Fibroblast of skin of left quadriceps (primary cell): ENCODE measurements at places on chromosomes 2 and 18.
A peak's percentile ranks its signal among the peaks of the same experiment; 100 is the strongest.

GRCh38 chr2:135238651-135239050 is 186.6 kb downstream of the RAB3GAP1 start:
- no peak for DNase-seq

DNA sequence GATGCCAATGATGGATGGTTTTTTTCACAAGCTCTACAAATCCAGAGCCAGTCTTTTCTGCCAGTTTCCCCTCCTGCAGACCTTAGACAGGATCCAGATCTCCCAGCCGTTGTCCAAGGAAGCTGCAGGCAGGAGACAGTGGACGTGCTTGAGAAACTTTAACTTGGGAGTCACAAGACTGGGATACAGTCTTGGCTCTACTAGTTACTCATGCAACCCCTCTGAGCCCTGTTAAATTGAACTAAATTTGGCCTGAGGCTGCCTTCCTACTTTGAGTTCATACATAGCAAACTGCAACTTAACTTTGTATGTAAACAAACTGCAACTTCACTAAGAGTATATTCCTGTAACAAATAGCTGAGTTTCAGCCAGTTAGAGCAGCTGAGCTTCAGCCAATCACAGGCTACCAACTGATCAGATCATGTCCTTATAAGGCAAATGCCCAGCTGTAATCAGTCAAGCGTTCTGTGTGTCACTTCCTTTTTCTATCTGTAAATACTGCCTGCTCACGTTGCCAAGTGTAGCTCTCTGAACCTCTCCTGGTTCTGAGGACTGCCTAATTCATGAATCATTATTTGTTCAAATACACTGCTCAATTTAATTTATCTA is 140.9 kb downstream of the CAPN13 start:
- peak; percentile 59 for DNase-seq

DNA sequence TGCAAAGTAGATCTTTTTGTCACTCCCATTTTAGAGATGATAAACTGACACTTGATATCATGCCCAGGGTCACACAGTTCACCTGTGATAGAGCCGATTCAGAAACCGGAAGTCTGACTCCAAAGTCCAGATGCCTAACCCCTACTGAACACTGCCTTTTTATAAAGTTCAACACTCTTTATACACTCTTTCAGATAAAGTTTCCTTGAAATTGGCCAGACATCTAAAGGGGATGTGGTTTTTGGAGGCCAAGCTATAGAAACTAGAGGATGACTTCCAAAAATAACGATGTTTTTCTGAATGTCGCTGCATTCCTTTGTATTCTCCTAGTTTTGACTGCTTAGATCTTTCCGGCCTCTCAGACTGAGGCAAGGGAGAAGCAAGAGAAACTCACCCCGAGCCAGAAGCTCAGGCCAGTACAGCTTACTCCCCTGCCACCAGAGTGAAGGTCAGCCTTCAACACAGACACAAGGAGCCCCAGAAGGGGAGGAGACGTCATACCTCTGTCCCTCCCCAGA is 61.8 kb downstream of the NRP2 start:
- DNase-seq: no peak

- no peak for DNase-seq
Measured at GRCh38 chr2:127536707-127537541, 1.4 kb downstream of the MYO7B start.

DNA sequence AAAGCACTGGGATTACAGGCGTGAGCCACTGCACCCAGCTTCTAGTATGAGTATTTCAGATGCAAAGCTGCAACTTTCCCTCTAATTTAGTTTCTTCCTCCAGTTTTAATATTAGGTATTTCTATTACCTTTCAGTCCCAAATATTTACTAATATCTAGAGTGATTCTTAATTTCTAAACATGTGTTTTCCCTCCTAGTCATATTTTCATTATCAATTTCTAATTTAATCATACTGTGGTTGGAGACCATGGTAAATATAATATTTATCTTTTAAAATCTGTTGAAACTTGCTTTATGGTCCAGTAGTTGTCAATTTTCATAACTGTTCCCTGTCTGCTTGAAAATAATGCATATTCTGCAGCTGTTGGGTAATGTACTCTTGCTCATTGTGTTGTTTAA is 245.9 kb upstream of the REV1 start:
- DNase-seq: no peak

DNA sequence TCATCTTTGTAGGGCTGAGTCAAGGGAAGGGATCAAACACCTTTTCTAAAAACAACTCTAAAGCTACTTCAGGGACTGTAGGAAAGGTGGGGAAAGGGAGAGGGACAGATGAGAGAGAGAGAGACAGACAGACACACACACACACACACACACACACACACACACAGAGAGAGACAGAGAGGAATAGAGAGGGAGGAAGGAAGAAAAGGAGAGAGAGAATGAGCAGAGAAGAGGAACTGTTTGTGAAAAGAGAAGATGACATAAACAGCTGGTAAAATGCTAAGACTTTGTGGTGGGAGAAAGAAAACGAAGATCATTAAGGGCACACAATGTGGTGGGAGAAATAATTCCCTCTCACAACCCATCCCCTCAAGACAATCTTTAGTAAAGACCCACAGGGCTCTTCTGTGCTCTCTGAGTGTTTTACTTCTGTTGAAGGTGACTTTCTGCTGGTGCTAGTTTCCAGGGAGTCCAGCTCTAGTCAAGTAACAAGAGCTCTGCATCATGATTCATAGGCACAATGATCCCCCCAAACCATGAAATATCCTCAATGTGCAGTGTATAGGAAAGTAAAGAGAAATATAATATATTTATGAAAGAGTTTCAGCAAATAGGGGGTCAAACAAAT is 77.2 kb upstream of the STK17B start:
- no peak for DNase-seq

DNA sequence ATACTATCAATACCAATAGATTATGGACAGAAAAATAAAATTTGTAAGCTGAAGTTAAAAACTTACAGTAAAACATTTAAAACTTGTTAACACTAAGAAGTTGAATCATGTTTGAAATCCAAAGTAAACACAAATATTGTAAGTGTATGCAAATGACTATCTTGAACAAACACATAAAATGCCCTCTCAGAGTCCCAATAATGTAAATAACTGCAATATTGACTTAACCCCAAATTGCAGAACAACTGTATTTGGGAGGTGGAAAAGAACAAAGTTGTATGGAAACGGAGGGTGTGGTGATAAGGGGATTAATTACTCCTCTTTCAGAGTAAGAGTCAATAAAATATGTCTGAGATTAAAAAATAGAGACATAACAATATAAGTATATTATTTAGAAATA is 140.0 kb upstream of the NOL4 start:
- no peak for DNase-seq

- DNase-seq: peak; percentile 57
Measured at GRCh38 chr2:234674781-234675201, 177.9 kb upstream of the ARL4C start.

- DNase-seq: no peak
Measured at GRCh38 chr2:196318517-196319377, 147.4 kb upstream of the STK17B start.

DNA sequence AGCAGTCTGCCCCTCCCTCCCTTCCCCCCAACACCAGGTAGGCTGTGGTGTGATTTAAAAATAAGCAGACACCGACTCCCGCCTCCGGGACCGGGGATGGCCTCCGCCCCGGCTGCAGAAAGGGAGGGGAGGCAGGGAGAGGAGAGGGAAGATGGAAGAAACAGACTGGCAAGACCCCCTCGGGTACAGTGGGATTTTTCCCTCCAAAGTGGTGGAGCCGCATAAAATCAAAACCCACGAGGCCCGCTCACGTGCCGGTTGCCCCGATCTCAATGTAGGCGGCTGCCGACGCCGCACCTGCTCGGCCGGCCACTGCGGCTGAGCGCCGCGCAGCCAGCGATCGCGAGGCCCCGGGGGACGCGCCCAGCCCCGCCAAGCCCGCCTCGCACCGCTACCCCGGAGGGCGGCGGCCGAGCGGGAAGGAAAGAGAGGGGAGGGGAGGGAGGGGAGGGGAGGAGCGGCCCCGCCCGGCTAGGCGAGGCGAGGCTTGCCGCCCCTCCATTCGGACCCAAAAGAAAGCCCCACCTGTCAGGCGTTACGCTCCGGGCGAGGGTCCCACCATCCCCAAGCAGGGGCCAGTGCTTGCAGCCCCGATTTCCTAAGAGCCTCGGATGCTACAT is 811 bp downstream of the ADD2 start:
- no peak for DNase-seq

- peak; percentile 10 for DNase-seq
Measured at GRCh38 chr2:188114014-188114413, 177.7 kb upstream of the GULP1 start.

DNA sequence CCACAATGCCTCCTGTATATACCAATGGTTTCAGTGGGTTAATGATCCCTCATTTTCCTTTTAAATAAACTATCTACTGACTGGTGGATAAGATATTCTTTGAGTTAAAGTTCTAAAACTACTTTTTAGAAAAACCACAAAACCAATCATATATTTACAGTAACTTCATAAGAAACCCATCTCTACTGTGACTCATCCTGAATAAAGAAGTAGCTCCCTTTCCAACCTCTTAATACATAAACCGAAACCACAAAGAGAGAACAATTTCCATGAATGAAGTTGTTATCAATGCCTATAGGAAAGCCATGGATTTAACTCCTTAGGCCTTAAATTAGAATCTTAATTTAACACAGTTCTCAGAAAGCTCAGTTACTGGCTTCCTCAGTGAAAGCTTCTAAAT is 227.0 kb upstream of the SMAD7 start:
- DNase-seq: peak; percentile 58
